ENCODE measurements at places on chromosomes 4 and X.

- DNase-seq, result peak; percentile 44
Measured at GRCh38 chr4:118974758-118975157, 86.1 kb downstream of the SYNPO2 start.

DNA sequence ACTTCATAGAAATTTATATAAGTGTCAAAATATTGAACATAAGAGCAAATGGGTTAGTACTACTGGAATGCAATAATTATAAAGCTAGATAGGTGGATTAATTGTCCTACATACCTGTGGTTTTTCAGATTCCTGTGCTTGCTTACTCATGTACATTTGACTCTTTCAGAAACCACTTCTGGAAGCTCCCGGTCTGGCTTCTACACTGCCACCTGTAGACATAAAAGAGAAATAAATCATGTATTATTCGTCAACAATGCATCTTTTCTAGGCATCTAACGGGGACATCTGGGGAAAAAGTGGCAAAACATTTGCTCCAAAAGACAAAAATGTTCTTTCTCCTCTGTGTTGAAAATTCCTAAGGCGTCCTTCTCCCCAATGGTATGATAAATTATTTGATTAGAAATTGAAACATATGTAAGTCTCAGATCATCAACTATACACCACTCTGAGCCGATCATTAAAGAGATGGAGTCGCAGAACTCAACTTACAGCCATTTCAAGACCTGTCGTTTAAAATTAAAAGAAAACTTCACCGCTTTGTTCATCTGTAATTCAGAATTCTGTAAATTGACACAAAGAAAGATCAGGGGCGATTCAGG is 648.7 kb upstream of the DIPK2B start:
- DNase-seq, result peak; percentile 81

DNA sequence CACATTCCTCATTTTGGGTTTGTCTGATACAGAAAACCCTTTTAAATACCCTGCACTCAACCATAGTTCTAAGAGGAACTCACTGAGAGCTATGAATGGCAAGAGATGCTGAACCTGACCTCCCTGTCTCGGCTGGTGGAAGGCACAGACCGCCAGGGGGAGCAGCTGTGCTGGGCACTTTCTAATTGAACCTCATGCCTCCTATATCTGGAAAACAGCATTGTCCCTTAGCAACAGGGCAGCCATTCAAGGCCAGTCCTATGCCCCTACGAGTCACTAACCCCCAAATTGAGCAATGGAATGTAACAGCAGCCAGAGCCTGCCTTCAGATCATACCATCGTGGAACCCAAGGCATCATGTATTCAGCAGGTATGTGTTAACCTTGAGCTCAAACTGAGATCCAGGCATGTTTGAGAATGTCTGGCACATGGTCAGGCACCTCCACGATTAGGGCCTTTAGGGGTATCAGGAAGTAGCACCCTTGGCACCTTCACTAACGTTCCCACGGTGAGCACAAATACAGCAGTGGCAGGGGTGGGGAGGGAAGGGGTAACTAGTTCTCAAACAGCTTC is 5.1 kb downstream of the USP27X start:
- peak; percentile 32 for DNase-seq

DNA sequence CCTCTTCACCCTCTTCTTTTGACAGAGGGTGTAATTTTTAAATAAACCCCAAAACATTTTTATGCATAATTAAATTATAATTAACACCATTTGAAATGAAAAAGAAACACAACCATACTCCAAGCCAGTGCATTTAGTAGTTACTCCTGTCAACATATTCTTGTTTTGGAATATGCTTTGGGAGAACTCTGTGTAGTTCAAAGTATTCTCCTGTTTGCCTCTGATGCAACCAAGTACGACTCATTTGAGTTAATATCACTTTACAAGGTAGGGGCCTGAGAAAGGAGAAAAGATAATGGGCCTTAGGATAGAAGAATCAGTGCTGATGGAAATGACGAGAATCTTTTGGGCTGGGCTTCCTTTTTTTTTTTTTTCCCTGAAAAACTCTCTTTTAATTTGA is 2.7 kb downstream of the PTPN13 start:
- peak; percentile 30 for DNase-seq

DNA sequence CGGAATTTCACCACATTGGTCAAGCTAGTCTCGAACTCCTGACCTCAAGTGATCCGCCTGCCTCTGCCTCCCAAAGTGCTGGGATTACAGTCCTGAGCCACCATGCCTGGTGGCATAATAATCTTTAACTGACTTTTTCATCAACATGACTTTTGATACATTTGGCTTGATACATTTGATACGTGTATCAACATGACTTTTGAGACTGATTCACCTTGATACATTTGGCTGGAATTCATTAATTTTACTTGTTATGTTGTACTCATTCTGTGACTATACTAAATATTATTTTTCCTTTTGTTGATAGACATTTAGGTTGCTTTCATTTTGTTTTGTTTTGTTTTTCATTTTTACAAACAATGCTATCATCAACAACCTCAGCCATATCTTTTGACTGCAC is 6.3 kb downstream of the TMEM154 start:
- DNase-seq, result no peak

- DNase-seq, result peak; percentile 3
Measured at GRCh38 chrX:149937871-149938426, 342 bp downstream of the EOLA2 start.

Measured in EL (cell line).